ENCODE measurements at places on chromosomes 5 and 9.
A peak's percentile ranks its signal among the peaks of the same experiment; 100 is the strongest.

DNA sequence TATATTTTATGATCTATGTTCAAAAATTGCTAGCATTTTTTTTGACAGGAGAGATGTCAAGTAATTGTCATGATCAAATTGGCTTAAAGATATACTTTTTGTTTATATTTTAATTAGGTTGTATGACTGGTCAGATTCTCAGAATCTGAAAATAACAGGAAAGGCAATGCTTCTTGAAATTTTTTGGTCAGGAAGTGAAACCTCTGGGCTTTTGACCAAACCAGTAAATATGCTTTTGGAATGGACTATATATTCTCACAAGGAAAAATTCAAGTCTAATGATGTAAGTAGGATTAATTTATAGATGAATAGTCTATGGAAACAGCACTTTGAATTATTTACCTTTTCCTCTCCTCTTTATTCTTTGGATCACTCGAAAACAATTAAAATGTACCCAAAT, 52.3 kb downstream of the SLF1 start:
- no peak for DNase-seq

DNA sequence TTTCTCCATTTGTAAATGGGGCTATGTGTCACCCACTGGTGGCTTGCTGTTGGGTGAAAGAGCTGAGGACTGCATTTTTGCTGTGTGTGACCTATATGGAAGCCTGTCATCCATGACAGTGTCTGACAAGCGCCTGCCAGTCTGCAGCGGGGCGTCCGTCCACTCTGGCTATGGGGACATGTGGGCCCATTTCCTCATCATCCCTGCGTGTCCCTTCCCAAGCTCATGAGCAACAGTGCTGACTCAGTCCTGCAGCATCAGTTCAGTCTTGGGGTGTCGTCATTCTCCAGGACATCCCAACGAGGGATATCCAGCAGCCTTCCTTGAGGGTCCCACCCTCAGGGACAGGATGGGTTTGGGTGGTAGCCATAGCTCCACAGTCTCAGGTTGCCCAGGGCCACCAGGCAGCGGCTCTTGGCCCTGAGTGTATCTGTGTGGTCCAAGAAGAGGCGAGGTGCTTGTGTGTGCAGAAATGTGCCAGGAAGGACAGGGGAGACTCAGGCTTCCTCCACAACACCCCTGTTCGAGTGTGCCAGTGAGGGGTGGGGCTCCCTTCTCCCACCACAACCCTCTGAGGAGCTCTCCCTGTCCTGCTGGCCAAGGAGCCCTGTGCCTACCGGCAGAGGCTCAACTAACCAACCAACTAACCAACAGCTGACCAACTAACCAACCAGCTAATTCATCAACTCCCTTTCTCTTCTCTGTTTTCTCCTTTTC, 2.1 kb downstream of the FGD3 start:
- DNase-seq = no peak

DNA sequence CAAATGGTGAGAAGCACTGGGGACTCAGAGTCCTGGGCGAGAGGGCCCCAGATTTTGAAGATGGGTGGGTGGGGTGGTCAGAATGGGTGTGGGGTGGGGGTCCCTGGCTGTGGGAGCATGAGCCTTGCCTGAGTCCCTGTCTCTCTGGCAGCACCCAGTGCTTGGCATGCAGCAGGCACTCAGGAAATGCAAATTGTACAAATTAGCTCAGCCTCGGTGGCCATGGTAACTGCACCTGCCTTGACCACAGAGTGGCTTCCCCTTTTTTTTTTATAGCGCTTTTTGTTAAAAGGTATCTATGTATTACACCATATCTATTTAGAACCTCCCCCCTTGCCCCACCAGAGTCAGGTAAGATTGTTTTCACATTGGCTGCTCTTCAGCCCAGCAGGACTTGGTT, 19.2 kb upstream of the PITX1 start:
- DNase-seq = no peak

- DNase-seq = no peak
Observed at GRCh38 chr5:32785611-32786254, 74.6 kb downstream of the NPR3 start.

DNA sequence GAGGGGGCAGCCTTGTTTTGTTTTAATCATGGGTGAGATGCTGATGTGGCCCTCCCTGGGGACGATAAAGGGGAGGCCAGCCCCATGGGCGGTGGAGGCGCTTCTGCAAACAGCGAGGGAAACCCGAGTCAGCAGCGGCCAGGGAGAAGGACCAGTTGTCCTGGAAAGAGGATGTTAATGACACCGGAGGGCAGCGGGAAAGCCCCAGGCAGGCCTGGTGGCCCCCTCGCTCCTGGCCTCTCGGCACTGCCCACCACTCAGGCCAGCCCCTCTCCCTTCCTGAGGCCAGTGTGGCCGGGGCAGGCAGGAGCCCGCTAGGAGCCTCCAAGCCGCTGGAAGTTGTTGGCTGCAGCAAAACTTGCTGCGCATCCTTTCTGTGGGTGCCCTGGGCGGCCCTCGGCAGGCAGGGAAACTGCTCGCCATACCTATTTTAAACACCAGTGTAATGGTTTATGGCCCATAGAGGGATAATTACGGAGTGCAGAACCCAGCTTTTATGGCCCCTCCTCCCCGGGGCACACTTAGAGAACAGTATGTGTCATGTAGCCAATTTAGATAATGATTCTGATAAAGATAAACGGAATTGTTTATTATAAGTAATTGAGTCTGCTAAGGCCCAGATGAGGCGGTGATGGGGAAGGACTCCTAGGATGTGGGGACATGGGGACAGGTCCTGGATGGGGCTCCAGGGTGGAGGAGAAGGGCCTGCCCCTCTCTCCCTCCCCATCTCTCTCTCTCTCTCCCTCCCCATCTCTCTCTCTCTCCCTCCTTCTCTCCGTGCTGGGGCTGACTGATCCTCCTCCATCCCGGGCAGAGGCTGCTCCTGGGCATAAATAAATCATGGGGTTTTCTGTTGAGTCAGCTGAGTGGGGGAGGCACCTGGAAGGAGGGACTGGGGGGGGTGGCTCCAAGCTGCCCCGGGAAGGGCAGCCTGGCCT, 36.9 kb downstream of the LMX1B start:
- no peak for DNase-seq

GRCh38 chr9:70113403-70114022, 69.9 kb downstream of the MAMDC2 start:
- DNase-seq = peak; percentile 28

GRCh38 chr9:109945573-109945972, 165.6 kb downstream of the PALM2AKAP2 start:
- DNase-seq = no peak

- no peak for DNase-seq
Observed at GRCh38 chr5:119400245-119400644, 44.4 kb downstream of the TNFAIP8 start.

- no peak for DNase-seq
Observed at GRCh38 chr9:132154863-132155567, 6.8 kb upstream of the NTNG2 start.

GRCh38 chr9:134558124-134558905, 83.3 kb upstream of the COL5A1 start:
- no peak for DNase-seq

GRCh38 chr5:71834601-71835000, 115.5 kb downstream of the CARTPT start:
- no peak for DNase-seq

GRCh38 chr5:170408877-170409660, 19.9 kb upstream of the KCNMB1 start:
- no peak for DNase-seq

All from activated CD4-positive, alpha-beta T cell treated with anti-CD3 and anti-CD28 coated beads, Interleukin-2, amount 10 ng/mL, durations not matched to agents 7 days and 5 days (primary cell).